Right atrium auricular region (tissue), 2 donors: ENCODE measurements at places on chromosomes 11 and 22. TPM values are rescaled to one million over a fixed set of nuclear protein-coding genes. Genes with fewer than 3 reads are reported as not detected.
A peak's percentile ranks its signal among the peaks of the same experiment; 100 is the strongest.

Gene ANAPC15
- 26.4 TPM for total RNA-seq

DNA sequence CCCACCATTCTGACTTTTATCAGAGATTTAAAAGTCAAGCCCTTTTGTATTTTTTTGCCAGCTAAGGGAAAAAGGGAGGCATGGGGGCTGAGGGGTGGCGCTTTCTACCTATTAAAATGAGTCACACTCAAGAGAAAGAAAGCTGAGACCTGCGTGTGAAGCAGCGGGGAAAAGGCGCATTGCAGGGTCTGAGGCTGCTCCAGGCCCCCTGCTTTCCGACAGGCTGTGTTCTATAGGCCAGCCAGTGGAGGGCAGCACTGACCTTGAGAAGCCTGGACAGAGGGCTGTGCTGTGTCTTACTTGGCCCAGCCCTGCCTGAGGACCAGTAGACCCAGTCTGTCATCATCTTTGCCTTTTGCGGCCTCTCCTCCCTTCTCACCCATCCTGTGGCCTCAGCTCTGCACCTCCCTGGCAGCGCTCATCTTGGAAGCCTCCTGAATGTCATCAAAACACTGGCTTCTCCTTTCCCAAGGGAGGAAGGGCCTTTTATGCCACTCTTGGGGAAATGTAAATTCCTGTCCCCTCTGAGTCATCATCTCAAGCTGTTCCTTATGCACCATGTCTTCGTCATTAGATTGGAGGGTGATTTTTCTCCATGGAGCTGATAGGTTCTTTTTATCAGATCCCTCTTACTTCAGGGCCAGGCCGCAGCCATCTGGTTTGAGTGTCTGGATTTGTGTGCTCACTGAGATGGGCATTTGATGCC, 12.6 kb upstream of the MAPK8IP1 start:
- H3K27ac ChIP-seq: no peak overlapping the region
- H3K36me3 ChIP-seq: peaks cover 87% of the 10 kb centered on the region
- H3K4me3 ChIP-seq: no peak overlapping the region
- peaks cover 3% of the 10 kb centered on the region for H3K4me1 ChIP-seq
- no peaks in the 10 kb centered on the region for H3K27me3 ChIP-seq

GRCh38 chr11:71252770-71253730, 673 bp upstream of the SHANK2 start:
- no peaks in the 10 kb centered on the region for H3K36me3 ChIP-seq
- DNase-seq: no peak
- no peak overlapping the region for H3K27ac ChIP-seq
- no peak overlapping the region for H3K4me3 ChIP-seq

GRCh38 chr22:17906978-17907747, 117.2 kb downstream of the MICAL3 start:
- H3K27ac ChIP-seq: peak overlapping the region; percentile 94
- no peak for DNase-seq
- no peaks in the 10 kb centered on the region for H3K27me3 ChIP-seq
- H3K4me1 ChIP-seq: no peaks in the 10 kb centered on the region

- H3K4me3 ChIP-seq: no peak overlapping the region
- no peaks in the 10 kb centered on the region for H3K27me3 ChIP-seq
- H3K4me1 ChIP-seq: no peaks in the 10 kb centered on the region
- no peaks in the 10 kb centered on the region for H3K36me3 ChIP-seq
Observed at GRCh38 chr11:47986219-47986618, 5.9 kb downstream of the PTPRJ start.

GRCh38 chr22:30250661-30251267, 4.2 kb upstream of the LIF start:
- peaks cover 4% of the 10 kb centered on the region for H3K27me3 ChIP-seq
- H3K4me1 ChIP-seq: peaks cover 45% of the 10 kb centered on the region
- no peaks in the 10 kb centered on the region for H3K36me3 ChIP-seq
- no peak overlapping the region for H3K27ac ChIP-seq
- DNase-seq: no peak

Gene NLRP14
- total RNA-seq: not detected

GRCh38 chr22:33891992-33892391, 28.3 kb downstream of the LARGE1 start:
- no peak for DNase-seq
- H3K4me3 ChIP-seq: no peak overlapping the region
- no peak overlapping the region for H3K27ac ChIP-seq

- H3K4me1 ChIP-seq: no peaks in the 10 kb centered on the region
- no peak within 1 kb of the TSS for H3K27ac ChIP-seq
- no peaks in the 10 kb centered on the region for H3K36me3 ChIP-seq
- no peak within 1 kb of the TSS for H3K4me3 ChIP-seq
- no peak for DNase-seq
- no peaks in the 10 kb centered on the region for H3K27me3 ChIP-seq
Observed at GRCh38 chr11:104036588-104036987, at the start of gene DDI1. Gene DDI1, plus strand, starts transcription at chr11:104036640. Its CDS starts 183 bp downstream, at chr11:104036823.
